Skin of body (tissue), 3 donors: ENCODE measurements at places on chromosomes 6 and 20.

- no peak for DNase-seq
These were observed 116.0 kb upstream of the CITED2 start for GRCh38 chr6:139490482-139490881.

DNA sequence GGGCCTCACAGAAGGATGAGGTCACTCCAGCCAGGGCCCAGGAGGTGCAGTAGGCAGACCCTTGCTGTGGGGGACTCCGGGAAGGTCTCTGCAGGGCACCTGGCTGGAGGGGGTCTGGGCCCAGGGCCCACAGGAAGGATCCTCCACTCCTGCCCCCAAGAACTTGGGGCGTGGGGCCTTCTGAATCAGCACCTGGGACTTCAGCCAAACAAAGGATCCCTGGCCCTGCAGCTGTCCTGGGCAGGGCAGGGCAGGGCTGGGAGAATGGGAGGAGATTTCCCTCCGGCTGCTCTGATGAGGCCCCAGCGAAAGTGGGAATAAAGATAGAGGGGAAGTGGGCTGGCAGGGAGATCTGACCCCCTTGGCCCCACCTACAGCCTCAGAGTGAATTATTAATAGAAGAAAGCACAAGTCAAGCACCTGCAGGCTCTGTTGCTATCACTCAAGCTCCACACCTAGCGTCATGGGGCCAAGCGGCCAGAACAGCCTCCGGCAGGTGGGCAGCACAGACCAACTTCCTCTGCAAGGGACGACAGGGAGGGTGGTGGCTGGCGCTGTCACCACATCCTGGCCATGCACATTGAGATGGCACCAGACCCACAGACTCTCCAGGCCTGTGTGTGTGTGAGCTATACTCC, 61.6 kb upstream of the MRPS10 start:
- DNase-seq: no peak

DNA sequence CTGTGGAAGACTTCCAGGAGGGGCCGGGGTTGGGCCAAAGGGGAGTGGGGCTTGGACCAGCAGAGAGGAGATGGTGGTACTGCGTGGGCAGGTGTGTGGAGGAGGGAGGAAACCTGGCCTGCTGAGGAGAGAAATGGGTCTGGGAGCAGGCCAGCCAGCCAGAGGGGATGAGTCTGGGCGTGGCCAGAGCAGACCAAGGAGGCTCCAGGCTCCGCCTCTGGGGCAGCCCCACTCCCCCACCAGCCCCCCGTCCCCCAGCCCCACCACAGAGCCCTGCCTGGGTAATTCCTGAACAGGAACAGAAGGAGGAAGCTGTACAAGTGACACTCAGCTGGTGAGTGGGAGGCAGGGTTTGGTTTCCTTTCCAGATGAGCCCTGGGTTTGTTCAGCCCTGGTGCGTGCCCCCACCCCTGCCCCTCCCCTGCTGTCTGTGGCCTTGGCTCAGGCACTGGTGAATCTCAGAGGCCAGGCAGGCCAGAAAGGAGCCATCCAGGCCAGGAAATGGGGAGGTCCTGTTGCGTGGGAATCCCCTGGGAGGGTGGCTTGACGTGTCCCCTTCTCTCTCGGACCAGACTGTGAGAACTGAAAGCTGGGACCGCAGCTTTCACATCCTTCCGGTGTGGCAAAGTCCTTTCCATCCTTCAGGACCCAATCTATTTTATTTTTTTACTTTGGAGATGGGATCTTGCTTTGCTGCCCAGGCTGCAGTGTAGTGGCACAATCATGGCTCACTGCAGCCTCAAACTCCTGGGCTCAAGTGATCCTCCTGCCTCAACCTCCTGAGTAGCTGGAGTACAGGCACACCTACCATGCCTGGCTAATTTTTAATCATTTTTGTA, 9.4 kb upstream of the SRC start:
- no peak for DNase-seq

- no peak for DNase-seq
These were observed 97.5 kb upstream of the GGTLC1 start for GRCh38 chr20:24086121-24086520.

DNA sequence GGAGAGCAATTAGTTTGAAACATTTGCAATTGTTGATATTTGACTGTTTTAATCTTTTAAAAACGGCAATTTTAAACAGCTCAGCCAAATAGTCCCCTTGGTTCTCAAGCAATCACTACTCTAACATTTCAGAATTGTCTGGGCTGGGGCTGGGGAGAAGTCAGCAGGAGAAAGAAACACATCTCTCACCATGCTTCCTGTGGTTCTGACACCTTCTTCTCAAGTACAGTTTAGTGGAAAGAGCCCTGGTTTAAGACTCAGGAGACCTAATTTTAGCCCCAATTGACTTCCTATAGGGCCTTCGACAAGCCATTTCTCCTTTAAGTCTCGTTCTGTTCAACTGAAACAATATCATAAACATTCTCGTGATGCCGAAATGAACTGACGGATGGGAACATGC, 168.4 kb upstream of the CDYL start:
- no peak for DNase-seq

DNA sequence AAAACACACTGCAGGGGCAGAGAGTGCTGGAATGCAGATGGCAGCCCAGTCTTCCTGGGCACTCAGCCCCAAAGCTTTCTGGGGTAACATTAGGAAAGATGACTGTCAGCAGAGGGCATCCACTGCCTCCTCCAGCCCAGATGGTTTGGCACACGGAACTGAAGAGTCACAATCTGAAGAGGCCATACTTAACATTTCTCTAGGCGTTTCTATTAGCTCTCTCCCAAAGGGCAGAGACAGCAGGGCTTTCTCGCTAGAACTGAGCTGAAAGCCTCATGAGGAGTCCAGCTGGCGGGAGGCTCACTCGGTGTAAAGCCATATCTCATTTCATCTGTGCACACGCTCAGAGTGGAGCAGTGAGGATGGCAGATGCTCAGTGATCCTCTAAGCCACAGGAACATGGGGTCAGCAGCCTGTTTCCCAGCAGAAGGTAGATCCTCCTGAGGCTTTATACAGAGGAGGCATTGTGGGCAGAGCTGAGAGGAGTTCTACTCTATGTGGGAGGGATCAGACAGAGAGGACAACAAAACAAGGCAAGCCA, 28.1 kb downstream of the ALDH8A1 start:
- no peak for DNase-seq

DNA sequence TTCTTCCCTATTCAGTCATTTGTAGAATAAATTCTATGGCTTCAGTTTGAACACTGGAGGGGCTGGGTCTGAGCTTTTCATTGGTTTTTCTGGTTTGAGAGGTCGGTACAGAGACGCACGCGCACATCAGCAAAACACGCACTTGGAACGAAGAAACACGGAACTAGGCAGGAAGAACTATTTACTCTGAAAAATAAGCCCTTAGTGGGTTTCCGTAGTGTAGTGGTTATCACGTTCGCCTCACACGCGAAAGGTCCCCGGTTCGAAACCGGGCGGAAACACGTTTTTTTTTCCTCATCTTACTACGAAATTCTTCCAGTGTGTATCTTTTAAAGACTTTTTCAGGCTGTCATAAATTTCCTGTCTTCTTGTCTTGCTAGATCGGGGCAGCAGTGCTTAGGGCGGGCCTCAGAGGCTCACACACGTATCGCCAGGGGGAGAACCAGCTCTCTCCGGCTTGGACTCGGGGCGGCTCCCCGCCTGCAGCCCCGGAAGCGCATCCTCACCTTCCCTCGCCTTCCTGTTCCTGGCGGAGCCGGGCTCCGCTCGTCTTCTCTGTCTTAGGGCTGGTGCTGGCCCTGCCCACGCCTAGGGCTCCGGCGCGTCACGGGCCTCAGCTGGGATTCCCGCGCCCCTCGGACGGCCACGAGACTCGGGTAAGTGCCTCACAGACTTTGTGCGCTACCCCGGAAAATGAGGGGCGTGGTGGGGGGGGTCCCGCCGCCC, at the start of gene HMGN4:
TSS of gene HMGN4 (plus strand) at position 521 of the 726 bp plus-strand sequence. CDS start 6,841 bp downstream, outside the sequence.
- DNase-seq: peak; percentile 95

DNA sequence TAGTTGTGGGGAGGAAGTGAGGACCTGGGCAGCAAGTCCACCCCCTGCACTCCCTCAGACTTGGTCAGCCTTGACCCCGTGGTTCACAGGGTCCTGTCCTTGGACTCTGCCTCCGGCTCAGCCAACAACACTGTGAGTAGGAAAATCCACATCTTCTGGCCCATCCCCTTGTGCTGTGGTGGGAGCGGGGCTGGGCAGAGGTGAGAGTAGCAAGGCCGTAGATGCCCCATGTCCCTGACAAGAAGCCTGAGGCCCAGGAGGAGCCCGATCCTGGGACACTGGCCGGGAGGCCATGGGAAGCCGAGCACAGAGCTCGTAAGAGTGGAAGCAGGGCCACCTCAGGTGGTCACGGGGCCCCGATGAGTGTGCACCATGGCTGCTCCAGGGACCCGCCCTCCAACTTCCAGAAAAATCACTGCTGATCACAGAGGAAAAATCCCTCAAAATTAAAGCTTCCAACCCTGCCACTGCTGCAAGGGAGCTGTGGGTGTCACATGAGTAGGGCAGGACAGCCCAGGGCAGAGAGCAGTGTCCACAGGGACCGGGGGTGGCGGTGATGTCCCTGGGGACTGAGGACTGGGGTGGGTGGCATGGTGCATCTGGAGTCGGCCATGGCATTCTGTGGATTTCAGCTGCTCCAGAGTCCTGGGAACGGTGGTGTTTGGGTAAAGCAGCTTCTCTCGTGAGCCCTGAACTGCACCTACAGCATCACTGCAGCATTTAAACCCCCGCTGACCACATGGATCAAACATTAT, 189.4 kb downstream of the DLL1 start:
- DNase-seq: no peak

DNA sequence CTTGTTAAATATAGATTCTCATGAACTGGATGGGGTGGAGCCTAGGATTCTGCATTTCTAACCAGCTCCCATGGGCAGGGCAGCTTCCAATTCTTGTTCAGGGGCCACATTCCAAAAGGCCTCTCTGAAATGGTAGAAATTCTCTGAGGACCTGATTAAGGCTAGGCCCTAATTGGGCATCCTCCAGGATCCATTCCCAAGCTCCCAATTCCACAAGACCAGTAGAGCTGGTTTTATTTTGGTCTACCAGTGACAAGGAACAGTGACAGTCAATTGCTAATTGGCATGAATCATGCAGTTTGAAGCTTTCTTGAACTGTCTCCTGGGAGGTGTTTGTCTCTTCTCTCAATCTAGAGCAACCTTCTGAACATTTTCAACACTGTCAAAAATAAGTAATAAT, 3.0 kb downstream of the THBD start:
- no peak for DNase-seq

DNA sequence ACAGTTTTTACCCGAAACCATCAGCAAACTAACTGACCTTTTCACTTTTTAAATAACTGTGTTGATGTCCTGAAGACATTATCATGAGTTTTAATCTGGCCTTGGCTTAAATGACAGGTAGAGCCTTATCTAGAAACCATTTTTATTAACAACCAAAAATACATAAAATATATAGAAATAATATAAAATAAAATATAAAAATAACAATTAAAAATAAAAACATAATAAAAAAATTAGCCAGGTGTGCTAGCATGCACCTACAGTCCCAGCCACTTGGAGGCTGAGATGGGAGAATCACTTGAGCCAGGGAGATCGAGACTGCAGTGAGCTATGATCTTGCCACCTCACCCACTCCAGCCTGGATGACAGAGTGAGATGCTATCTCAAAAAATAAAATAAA, 21.6 kb downstream of the HMGN3 start:
- no peak for DNase-seq

GRCh38 chr6:21828704-21829103, 235.2 kb downstream of the SOX4 start:
- no peak for DNase-seq

DNA sequence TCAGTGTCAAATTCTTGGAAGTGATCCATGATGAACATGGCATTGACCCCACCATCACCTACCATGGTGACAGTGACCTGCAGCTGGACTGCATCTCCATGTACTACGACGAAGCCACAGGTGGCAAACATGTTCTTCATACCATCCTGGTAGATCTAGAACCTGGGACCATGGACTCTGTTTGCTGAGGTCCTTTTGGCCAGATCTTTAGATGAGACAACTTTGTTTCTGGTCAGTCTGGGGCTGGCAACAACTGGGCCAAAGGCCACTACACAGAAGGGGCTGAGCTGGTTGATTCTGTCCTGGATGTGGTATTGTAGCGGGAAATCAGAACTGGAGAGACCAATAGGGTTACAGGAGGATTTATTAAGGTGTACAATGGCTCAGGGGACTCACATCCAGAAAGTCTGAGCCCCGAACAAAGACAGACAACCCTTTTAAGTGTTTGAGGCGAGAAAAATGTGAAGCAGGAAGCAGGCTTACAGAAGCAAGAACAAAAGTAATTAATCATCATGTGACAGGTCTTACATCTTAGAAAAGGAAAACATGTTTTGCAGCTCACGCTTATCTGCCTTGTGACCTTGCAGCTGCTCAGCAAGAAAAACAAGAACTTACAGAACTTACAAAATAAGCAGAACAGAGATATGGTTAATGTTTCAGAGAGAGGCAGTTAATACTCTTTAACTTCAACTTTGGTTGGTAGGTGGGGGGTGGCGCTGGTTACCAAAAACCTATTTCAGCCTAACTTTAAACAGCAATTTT, 58.8 kb upstream of the MOCS1 start:
- DNase-seq: no peak

- DNase-seq: no peak
These were observed 51.3 kb downstream of the PHF20 start for GRCh38 chr20:35823147-35823546.

DNA sequence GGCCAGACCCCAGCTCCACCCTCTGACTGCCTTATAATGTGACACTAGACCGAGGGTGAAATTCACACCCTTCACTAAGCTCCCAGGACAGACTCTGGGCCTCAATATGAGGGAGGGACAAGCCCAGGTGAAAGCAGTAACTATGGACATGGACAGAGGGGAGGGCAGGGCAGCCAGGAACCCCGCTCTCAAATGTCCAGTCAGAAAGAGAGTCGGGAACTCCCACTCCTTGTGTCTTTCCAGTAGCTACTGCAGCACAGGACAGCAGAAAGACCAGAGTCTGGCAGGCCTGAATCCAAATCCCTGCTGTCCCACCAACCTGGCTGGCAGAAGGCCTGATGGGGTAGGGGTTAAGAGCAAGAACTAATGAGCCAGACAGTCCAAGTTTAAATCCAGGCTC, 6.4 kb downstream of the C20orf96 start:
- DNase-seq: no peak

DNA sequence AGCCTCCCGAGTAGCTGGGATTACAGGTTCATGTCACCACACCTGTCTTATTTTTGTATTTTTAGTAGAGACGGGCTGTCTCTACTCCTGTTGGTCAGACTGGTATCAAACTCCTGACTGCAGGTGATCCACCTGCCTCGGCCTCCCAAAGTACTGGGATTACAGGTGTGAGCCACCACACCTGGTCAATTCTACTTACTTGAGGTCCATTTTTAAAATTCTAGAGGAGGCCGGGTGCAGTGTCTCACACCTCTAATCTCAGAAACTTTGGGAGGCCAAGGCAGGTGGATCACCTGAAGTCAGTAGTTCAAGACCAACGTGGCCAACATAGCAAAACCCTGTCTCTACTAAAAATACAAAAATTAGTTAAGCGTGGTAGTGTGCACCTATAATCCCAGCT, 7.8 kb downstream of the RIPOR3 start:
- DNase-seq: no peak

- DNase-seq: no peak
These were observed 40.4 kb upstream of the DUSP22 start for GRCh38 chr6:251920-252319.

GRCh38 chr20:32798046-32798981, 21.4 kb upstream of the MAPRE1 start:
- DNase-seq: no peak
